ENCODE measurements at places on chromosomes 3 and 15.

- no peak for DNase-seq
Observed at GRCh38 chr3:15766406-15766805, 31.4 kb downstream of the ANKRD28 start.

- no peak for DNase-seq
Observed at GRCh38 chr3:135784557-135784956, 181.0 kb upstream of the PPP2R3A start.

- DNase-seq, result no peak
Observed at GRCh38 chr3:64295594-64295993, 70.3 kb upstream of the PRICKLE2 start.

DNA sequence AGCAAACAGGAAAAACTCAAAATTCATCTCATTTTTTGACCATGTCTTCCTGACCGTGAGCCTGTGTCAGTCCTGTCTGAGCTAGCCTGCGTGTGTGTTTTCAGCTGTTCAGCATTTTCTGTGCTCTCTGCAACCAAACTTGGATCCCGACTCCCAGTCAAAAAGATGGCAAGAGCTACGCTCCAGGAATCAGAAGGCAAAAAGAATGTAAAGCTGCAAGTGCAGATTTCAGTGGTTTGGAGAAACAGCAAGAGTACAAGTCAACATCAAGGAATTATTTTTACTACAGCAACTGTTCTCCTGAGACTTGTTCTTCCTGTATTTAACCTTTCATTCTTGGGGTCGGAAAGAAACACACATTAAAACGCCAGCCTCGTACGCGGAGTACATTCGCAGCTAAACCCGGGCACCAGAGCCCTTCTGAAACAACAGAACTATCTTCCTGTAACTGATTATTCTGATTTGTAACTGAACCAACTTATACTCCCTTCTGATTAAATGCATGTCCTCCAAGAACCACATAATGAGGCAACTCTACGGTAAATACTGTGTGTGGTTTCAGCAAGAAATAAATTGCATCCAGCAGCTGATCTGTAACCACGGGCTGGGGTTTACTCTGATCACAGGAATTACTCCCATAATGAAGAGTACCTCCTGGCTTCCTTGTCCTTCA is 107.4 kb downstream of the LRIG1 start:
- DNase-seq, result no peak

DNA sequence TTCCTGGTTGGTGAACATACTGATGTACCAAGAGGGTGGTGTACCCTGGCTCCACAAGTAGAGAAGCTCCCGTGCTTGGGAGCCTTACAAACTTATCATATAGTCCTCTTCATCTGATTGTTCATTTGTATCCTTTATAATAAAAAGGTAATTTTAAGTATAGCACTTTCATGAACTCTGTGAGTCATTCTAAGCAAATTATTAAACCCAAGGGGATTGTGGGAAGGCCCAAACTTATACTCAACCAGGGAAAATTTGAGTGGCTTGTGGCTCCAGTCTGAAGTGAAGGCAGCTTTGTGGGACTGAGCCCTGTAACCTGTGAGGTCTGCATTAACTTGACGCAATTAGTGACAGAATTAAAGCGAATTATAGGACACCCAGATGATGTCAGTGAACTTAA is 29.0 kb downstream of the TTBK2 start:
- DNase-seq, result no peak

DNA sequence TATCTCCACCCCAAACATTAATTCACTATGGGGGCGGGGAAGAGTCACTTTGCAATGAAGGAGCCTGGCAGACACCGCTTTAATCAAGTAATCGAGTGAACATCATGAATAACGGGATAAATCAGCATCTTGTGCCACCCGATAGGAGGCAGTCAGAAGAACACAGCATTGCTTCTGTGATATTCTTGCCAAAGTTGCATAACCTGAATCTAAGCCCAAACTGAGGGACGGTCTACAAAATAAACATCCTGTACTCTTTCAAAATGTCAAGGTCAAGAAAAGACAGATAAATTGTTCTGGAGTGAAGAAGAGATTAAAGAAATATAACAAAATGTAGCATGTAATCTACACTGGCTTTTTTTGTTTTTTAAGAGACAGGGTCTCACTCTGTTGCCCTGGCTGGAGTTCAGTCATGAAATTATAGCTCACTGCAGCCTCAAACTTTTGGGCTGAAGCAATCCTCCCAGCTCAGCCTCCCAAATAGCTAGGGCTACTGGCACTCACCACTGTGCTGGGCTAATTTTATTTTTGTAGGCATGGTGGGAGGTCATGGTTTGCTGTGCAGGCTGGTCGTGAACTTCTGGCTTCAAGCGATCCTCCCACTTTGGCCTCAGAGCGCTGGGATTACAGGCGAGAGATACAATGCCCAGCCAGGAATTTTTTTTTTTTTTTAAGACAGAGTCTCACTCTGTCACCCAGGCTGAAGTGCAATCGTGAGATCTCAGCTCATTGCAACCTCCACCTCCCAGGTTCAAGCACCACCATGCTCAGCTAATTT is 20.1 kb upstream of the VWA5B2 start:
- DNase-seq, result no peak

GRCh38 chr3:88150806-88151205 is 1.0 kb downstream of the C3orf38 start:
- no peak for DNase-seq

GRCh38 chr3:192570821-192571791 is 156.2 kb downstream of the FGF12 start:
- DNase-seq, result no peak

GRCh38 chr15:70049701-70050301 is 47.9 kb downstream of the TLE3 start:
- no peak for DNase-seq

- no peak for DNase-seq
Observed at GRCh38 chr3:183825456-183826161, at the start of gene MAP6D1. Gene MAP6D1 (minus strand): TSS chr3:183825577. CDS start chr3:183825547, 30 bp downstream.

- DNase-seq, result no peak
Observed at GRCh38 chr3:39100500-39100886, 6.9 kb downstream of the GORASP1 start.

Measured in stimulated activated CD8-positive, alpha-beta memory T cell treated with anti-CD3 and anti-CD28 coated beads, Interleukin-4, amount 100 ng/mL, for 1 hour (primary cell).